CD4-positive, alpha-beta T cell treated with Interleukin-1 beta for 1 hour (primary cell): ENCODE measurements at places on chromosomes 7 and 10.
A peak's percentile ranks its signal among the peaks of the same experiment; 100 is the strongest.

DNA sequence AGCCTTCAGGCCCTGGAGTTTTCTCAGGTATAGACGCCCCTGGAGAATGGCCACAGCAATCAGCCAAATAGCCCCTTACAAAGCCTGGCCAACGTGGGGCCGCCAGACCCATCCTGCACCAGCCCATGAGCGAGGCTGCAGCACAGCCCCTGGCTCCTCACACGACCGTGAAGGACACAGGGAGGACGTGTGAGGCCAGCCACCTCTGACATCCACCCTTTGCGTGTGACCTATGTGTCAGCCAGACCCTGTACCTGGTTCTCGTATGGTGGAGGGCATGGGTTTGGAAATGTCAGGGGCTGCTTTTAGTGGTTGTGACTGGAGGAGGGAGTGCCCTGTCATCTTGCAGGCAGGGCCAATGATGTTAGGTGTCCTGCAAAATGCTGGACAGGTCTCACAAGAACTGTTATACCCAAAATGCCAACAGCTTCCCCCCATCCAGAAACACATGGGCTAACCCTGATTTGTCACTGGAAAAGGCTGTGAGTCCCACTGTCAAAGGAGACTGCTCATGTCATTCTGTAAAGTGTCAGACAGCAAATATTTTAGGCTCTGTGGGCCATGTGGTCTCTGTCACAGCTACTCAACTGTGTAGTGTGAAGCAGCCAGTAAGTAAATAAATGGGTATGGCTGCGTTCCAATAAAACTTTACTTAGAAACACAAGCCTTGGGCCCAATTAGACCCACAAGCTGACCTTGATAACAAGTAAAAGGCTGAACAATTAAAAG, 30.0 kb downstream of the NOD1 start:
- DNase-seq: no peak

GRCh38 chr10:48667960-48668590, 16.6 kb upstream of the WDFY4 start:
- peak; percentile 76 for DNase-seq

DNA sequence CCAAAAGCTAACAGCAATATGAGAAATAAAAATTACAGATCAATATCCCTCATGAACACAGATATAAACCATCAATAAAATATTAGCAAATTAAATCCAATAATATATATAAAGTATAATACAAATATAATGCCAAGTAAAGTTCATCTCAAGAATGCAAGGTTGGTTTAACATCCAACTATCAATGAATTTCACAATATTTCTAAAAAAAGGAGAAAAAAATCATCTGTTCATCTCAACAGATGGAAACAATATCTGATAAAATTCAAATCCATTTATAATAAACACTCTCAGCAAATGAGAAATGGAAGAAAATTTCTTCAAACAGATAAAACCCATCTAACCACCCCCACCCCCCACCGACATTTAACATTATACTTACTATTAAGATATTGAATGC, 86.9 kb downstream of the SIRT1 start:
- no peak for DNase-seq

- no peak for DNase-seq
These were observed 127.8 kb upstream of the ADCY1 start for GRCh38 chr7:45446195-45446944.

DNA sequence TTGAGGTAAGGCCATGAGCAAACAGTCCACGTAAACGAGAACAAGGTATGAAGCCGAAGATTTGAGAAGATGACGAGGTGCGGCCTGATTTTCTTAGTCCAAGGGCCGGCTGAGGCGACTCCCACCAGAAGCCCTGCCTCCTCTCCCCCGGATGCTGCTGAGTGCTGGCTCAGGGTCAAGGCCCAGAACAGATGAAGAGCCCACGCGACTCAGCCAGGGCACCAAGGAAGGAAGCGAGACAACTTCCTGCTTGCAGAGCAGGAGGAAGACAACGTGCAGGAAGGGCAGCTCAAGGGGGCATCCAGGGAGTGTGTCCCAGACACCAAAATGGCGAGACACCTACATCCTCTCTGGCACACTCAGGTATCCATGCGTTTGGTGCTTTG, 99.5 kb downstream of the CYTH3 start:
- DNase-seq: no peak

- no peak for DNase-seq
These were observed 75.2 kb downstream of the PARD3 start for GRCh38 chr10:34739915-34740314.

GRCh38 chr10:111072232-111072631, 4.6 kb upstream of the ADRA2A start:
- no peak for DNase-seq

GRCh38 chr10:30903397-30904138, 128.1 kb downstream of the ZNF438 start:
- DNase-seq: no peak

- no peak for DNase-seq
These were observed 4.4 kb downstream of the ZNF655 start for GRCh38 chr7:99562832-99563231.

DNA sequence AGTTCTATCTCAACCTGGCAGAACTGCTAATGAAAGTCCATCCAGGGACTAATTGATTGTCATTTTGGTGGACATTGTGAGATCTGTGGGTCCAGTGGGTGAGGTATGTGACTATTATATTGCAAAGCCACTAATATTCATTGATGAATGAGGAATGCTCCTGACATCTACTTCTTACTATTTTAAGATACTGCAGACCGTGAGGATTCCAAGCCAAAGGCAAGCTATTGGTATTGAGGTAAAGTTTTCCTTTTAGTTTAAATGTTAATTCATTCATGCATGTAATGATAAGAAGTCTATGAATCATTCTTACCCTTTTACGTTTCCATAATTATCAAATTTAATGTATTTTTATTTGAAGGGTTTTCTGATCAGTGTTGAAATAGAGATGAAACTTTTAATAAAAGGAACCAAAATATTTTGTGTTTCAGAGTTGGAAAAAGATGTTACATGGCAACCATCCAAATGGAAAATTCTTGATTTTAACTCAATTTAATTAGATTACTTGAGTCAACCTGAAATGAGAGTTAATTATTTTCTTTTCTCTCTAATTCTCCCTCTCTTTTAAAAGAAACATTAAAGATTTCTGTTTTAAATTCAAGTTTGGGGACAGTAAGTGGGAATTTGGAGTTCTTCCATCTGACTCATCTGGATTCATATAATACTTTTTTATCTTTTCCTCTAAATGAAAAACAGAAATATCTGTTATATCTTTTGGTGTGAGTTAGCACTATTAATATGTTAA, 39.6 kb downstream of the NUP205 start:
- DNase-seq: no peak

DNA sequence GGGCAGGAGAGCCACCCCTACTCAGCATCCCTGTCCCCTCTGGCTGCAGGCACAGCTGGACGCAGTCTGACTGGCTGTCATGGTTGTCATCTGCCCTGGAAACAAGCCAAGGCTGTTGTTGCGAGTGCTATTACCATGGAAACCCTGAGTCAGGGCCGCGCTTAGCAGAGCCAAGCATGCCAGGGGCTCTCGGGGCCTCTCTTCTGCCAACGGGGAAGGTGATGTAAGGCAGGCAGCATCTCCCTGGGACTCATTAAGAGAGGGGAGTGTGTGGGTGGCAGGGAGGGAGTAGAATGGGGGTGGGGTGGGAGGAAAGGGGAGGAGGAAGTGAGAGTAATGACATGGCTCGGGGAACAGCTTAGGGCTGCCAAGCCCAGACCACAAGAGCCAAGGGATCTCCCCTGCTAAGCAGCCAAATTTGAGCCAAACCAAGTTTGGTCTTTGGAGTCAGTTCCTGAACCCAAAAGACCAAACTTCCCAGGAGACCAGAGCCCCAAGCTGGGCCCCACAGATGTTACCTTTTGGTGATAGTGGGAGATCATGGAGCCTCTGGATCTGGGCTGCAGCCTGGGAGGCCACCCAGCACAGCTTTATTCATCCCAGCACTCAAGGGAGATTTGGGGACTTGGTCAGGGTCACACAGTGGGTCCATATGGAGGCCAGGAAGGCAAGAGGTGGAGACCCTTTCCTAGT, 67.6 kb downstream of the TMEM130 start:
- DNase-seq: peak; percentile 17

DNA sequence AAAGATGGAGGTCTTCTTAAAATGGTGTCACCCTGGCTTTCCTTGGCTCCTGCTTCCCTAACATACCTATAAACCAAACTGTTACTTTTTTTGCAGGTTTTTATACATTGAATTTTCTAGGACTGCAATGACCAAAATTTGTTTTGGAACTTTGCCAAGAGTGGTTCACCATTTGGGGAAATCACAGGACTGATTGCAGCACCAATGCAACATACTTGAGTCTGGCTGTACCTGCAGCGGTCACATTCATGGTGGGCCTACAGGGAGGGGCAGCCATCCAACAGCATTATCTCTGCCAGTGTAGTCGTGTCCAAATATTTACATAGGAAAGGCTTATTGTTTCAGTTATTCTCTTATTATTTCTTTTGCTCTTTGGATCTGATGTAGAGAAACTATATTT, 69.0 kb downstream of the HACD1 start:
- no peak for DNase-seq

DNA sequence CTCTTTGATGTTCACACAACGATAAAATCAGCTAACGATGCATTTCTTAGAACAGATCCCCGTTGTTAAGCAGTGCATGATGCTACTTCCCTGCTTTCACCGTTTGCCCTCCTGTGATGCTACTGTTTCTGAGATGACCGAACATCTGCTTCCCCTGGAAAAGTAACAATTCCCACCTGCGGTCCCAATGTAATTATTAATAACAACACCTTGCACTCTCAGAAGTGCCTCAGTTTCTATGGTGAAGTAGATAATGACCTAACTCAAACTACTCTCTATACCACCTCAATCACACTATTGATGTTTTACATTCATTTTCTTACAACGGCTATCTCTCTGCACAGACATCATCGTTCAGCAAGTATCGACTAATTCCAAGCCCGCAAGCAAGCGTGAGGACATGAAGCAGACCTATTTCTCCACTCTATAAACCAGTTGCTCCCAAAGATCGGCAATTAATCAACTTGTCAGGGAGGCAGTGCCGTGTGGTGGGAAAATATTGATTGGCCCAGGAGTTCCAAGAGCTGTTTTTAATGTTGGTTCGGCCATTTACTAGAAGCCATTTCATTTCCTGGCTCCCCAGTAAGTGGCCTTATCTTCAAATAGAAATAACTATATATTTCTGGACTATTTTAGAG, 42.7 kb downstream of the FAM107B start:
- DNase-seq: no peak

- DNase-seq: no peak
These were observed 10.9 kb downstream of the ANLN start for GRCh38 chr7:36400606-36401005.

DNA sequence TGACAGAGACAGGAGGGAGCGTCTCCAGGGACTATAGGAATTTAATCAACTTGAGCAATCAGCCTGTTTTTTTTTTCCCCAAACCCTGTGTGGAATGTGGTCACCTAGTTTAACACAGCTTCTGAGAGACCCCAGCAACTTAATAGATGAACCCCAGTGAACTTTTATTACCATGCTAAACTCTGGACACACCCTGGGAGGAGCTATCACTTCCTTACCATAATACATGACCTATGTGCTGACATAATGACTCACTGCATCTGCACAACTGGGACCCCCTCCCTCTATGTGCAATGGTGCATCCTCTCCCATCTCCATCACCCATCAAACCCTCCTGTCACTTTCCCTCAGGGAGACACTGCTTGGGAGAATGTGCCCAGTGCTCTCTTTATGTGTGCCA, 83.7 kb downstream of the EPC1 start:
- DNase-seq: no peak

- no peak for DNase-seq
These were observed 135.7 kb upstream of the SAMD8 start for GRCh38 chr10:74975758-74976157.

DNA sequence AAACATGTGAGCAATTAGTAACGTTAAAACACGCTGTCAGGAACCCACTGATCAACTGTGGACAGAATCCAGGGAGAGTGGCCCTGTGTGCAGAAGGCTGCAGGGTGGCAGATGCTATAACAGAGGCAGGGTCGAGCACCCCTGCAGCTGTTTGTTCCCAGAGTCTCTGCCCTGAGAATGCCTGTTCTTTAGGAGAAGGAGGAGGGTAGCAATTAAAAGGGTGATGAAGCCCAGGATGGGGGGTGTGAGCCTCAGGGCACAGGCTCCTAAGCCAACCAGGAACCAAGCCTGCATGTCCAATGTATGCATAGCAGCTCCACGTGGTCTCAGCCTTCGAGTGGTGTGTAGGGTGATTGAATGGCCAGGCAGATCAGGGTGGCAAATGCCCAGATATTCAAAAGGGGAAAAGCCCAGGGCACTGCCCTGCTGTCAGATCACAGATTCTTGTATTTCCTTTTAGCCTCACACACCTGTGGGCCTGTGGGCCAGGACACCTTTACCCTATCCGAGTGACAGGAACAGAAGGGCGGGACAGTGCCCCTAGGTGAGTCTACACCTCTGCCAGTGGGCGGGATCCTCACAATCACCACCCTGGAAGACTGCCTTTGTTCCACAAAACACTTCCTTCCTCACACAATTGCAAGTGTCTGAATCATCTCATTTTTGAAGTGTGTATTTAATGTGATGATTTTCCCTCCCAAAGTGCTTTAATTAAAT, 7.3 kb downstream of the WDFY4 start:
- no peak for DNase-seq

GRCh38 chr10:13862546-13863233, 275.9 kb downstream of the PRPF18 start:
- no peak for DNase-seq

DNA sequence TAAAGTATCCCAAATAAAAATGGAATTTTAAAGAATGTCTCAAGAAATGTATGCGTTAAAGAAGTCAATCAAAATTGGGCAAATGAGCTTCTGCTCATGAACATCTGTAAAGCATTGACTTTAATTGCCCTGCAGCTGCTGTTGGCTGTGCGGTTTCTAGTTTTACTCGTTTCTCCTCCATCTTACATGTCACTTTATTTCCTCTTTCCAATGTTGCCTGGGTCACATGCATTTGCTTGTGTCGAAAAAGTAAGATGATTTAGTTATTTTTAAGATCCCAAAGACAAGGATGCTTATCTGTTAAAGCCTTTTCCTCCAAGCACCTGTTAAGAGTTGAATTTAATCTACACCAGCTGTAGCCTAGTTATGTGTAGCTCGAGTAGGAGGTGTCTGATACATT, 310.4 kb downstream of the EXOC4 start:
- no peak for DNase-seq

- DNase-seq: no peak
These were observed 31.1 kb upstream of the RHEB start for GRCh38 chr7:151550656-151551286.

GRCh38 chr7:74525881-74526280, 72.2 kb downstream of the GTF2IRD1 start:
- DNase-seq: no peak
